Inflammatory macrophage treated with lipopolysaccharide for 1 hour (primary cell): ENCODE measurements at places on chromosomes 7 and 10.

GRCh38 chr7:36285276-36285675 is 104.4 kb upstream of the ANLN start:
- no peak for DNase-seq

DNA sequence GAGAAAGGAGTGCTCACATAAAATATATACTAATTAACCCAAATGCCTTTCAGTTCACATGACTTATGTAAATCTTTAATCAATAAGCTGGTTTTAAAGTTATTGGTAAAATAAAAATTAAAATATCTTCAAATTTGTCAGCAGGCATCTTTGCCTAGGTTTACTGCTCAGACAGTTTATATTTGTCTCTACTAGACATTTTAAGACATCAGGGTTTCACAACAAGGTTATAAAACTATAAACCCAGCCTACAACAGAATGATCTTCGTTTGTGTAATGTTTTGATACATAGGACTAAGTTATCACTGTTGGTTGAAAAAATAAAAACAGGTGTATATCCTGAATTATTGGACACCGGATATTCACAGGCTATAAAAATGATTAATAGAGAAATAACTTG is 67.4 kb downstream of the TYW1B start:
- no peak for DNase-seq

DNA sequence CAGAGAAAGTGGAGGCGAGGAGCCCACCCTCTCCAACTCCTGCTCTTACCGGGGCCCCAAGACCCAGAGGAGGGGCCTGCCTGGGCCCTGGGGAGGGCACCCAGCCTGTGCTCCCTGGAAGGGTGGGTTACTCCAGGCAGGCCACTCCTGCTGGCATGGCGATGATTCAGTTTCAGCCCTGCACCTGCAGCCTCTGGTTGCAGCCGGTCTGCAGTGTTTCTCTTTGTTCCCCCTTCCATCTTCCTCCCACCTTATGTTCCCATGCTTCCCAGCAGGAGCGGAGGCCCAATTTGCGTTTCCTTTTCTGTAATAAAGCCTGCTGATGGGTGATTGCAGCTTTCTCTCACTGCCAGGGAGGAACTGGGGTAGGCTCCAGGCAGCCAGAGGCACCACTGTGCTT is 53.2 kb upstream of the FAM20C start:
- peak; percentile 47 for DNase-seq

GRCh38 chr7:158028290-158028941 is 559.2 kb downstream of the PTPRN2 start:
- DNase-seq = no peak

- DNase-seq = no peak
Observed at GRCh38 chr10:77861366-77861765, 65.2 kb downstream of the DLG5 start.

DNA sequence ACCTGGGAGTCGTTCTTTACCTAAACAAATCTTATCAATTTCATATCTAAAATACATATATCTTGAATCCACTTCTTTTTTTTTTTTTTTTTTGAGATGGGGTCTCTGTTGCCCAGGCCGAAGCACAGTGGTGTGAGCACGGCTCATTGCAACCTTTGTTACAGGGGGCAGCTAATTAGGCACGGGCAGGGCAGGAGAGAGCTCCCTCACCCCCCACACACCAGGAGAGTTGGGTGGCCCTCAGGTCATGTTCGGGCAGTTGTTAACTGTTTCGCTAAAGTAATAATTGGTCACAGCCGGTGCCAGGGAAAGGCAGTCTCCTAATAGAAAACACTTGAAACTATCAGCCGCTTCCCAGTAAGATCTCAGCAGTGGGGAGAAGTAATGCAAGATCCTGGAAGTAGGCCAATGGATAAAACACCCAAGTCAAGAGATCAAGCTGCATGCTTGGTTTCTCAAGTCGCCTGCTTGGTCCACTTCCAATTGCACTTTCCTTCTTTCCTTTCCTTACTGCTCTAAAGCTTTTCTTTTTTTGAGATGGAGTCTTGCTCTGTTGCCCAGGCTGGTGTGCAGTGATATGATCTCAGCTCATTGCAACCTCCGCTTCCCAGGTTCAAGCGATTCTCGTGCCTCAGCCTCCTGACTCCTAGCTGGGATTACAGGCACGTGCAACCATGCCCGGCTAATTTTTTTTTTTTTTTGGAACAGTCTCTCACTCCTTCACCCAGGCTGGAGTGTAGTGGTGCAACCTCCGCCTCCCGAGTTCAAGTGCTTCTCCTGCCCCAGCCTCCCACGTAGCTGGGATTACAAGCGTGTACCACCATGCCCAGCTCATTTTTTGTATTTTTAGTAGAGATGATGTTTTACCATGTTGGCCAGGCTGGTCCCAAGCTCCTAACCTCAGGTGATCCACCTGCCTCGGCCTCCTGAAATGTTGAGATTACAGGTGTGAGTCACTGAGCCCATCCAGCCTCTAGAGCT is 21.3 kb upstream of the EFCAB10 start:
- DNase-seq = no peak

- no peak for DNase-seq
Observed at GRCh38 chr7:156174428-156174827, 362.2 kb upstream of the SHH start.

- DNase-seq = peak; percentile 32
Observed at GRCh38 chr10:102352066-102352715, 43.3 kb upstream of the NFKB2 start.

DNA sequence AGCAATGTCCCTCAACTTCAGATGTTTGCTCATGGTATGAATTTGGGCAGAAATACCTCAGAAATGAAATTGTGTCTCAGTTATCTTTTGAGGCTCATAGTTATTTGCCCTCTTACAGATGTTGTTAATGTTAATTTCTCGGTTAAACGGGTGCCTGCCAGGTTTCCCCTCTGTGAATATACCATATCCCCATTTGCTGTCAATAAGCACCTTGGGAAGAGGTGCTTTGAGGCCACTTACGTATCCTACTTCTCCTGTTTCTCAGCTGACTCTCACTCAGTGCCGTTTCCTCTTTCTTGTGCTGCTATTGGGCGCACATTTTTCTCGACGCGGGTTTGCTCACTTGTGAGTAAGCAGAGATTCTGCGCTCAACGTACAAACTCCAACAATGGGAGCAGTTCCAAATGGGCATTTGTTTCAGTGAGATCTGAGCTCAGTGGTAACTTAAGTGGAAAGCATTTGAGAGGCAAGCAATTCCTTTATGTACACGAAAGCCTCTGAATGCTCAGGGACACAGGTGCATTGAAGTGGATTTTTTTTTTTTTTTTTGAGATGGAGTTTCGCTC is 34.8 kb upstream of the JAKMIP3 start:
- no peak for DNase-seq

DNA sequence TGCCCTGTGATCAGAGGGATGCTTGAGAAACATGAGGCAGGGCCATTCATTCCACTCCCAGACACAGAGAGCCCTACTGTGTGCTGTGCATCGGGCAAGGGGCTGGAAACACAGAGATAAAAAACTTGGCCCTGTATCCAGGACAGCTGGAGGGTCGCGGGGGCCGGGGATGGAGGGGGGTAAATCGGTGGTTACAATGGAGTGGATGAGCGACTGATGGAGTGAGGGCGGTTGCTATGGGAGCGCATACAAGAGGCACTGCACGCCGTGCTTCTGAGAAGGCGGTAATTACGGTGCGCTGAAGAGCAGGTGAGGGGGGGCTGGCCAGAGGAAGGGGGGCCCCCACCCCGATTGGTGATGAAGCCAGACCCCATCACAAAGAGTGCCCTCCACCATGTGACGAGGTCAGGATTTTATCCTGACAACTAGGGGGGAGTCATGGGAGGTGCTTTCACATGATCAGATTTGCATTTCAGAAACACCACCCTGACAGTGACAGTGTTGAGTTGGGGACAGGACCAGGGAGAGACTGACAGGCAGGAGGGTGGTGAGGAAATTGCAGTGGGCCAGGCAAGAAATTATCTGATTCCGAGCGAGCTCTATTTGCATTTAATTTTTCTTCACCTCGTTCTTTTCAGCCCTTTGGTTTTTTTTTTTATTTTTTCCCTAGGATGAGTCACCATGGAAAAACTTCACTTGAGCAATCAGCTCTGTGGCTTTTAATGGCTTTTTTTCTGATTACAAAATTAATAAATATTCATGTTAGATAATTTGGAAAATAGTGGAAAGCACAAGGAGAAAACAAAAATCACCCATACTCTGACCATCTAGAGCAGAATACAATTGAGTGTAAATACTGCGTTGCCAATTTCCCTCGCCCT is 7.8 kb downstream of the CPA5 start:
- peak; percentile 34 for DNase-seq

GRCh38 chr7:154431045-154431444 is 378.8 kb downstream of the DPP6 start:
- DNase-seq = no peak

GRCh38 chr7:154171422-154171821 is 119.2 kb downstream of the DPP6 start:
- no peak for DNase-seq

DNA sequence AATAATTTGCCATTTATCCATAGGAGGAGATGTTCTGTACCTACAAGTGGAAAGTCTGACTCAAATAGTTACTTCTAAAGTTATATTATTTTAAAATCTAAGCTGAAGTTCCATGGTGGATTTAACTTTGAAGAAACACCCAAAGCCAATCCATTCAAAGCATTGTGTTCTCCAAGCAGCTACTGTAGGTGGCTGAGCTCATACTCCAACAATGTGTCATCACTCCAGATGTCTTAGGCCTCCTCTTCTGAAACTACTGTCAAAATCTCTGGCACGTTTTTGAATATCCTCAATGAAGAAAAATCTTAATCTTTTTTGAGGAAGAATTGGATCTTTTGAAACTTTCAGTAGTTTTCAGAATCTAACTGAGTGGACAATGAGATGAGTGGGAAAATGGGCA is 169.1 kb downstream of the PTEN start:
- peak; percentile 46 for DNase-seq

DNA sequence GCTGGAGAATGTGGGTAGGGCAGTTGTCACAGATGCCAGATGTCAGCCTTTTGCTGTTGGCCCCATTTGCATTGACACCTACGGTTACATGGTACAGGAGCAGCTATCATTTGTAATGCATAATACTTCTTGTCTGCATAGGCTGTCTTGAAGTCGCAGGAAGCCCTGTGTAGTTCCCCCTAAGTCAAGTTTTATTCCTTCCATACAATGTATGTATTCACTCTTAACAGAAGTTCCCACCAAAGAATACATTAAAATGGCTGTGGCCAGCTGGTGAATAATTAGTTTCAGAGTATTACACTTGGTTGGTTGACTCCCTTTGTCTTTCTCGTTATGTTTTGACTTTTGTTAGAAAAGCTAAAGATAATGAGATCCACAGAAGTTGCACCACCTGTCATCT is 1169.0 kb downstream of the REEP3 start:
- DNase-seq = no peak

- DNase-seq = peak; percentile 95
Observed at GRCh38 chr10:71638064-71638821, 81.3 kb downstream of the C10orf105 start.

DNA sequence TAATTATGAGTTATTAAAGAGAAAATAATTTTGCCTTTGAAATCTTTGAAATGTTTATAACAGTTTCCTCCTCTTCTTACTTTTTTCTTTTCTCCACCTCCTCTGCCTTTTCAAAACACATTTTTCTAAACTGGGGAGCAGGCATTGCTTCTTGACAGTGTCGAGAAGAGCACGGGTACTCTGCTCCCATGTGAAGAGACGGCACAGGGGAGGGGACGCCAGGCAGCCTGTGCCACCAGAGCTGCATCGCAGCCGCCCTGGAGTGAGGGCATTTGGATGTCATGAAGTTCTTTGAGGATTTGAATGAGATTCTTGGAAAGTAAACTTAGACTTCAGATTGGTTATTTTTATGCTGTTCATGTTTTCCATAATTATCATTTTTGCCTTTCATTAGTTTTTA is 149.7 kb downstream of the ACTR3B start:
- no peak for DNase-seq

DNA sequence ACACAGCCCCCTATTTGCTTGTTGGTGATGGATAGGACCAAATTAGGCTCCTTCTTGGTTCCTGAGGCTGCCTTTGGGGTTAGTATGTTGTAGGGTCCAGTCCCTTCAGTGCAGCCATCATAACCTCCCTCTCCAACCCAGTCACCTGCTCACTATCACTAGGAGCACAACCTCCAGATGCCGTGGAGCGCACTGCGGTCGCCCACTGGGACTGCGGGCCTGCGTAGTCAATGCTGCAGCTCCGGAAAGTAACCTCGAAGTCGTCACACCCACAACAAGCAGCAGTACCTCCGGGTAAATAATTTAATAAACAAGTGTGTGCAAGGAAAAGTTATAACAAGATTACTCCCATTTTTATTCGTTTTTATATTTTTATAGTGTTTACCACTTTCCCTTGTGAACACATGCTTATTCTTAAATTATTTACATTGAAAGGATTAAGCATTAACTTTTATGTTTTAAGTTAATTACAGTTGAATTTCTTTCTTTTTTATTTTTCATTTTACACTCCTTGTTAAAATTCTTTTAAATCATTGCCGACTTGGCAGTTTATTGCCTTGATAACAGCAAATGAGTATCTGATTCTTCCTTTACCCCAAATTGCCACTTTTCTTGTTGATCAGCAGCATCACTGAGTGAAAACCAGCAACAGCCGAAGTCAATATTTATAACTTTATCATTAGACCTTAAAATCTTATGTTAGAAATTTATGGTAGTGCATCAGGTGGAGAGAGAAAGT is 399.5 kb upstream of the LRGUK start:
- no peak for DNase-seq

- DNase-seq = no peak
Observed at GRCh38 chr10:44960482-44961229, 1.1 kb downstream of the RASSF4 start.

DNA sequence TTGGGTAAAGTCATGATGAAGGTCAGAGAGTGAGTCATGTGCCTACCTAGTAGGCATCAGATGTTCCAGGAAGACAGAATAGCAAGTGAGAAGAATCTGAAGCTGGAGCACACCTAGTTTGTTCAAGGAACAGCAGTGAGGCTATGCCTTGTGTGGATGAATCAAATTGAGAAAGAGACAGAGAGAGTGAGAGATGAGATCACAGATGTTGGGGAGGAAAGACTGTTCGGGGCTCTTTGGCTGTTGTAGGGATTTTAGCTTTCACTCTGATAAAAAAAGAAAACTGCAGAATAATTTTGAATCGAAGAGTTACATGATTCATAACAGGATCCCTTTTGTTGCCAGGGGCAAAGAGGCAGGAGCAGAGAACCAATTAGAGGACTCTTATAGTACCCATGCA is 6.3 kb downstream of the LIPF start:
- no peak for DNase-seq

- DNase-seq = no peak
Observed at GRCh38 chr7:7848246-7848645, 120.3 kb upstream of the GLCCI1 start.

- DNase-seq = peak; percentile 47
Observed at GRCh38 chr10:132585732-132586722, 48.4 kb downstream of the INPP5A start.

GRCh38 chr7:117951285-117951684 is 78.0 kb upstream of the CTTNBP2 start:
- no peak for DNase-seq

DNA sequence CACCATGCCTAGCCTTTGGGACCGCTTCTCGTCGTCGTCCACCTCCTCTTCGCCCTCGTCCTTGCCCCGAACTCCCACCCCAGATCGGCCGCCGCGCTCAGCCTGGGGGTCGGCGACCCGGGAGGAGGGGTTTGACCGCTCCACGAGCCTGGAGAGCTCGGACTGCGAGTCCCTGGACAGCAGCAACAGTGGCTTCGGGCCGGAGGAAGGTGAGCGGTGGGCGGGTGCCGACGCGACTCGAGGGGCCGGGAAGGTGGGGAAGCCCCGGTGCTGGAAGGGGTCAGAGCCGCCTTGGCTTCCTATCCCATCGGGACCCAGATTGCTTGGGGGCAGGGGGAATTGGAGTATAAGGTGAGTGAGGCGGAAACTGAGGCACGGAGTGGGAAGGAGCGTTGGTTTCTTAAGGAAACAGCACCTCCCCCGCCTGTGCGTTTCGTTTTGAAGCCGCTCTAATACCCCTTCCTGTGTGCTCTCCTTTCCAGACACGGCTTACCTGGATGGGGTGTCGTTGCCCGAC is 547 bp downstream of the DDIT4 start:
- DNase-seq = no peak
